Common myeloid progenitor, CD34-positive (primary cell): ENCODE measurements at places on chromosomes 12 and 14.

GRCh38 chr14:105855246-105855892 lies 329.0 kb downstream of the TMEM121 start:
- DNase-seq, result no peak

- no peak for DNase-seq
Measured at GRCh38 chr14:50846226-50846880, 15.4 kb upstream of the NIN start.

DNA sequence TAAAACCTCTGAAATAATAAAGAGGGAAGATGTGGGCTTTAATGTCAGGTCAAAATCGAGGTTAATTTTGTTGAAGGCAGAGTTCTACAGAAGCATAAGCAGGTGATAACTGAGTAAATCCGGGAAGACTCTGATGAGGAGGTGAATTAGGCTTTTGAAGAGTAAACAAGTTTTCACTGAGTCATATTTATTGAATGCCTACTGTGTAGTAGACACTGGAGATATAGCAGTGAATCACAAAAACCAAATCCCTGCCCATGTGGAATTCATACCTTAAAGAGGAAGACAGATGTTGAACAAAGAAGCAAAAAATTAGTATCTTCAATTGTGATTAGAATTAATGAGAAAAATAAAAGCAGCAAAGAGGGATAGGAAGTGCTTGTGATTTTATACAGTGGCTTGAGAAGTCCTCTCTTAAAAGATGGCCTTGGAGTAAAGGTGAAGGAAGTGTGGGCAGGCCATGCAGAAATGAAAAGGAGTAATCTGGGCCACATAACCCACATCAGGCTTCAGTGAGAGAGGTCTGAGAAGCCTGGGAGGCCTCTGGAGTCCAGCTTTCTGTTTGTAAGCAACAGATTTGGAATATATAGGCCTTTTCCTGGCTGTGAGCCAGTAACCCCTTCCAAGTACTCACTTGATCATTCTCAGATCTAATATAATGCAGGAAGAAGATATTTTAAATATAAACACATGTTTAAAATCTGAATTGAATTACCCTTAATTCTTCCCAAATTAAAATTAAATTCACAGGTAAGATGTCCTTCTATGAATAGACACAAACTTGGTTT lies 46.7 kb downstream of the BHLHE41 start:
- no peak for DNase-seq

DNA sequence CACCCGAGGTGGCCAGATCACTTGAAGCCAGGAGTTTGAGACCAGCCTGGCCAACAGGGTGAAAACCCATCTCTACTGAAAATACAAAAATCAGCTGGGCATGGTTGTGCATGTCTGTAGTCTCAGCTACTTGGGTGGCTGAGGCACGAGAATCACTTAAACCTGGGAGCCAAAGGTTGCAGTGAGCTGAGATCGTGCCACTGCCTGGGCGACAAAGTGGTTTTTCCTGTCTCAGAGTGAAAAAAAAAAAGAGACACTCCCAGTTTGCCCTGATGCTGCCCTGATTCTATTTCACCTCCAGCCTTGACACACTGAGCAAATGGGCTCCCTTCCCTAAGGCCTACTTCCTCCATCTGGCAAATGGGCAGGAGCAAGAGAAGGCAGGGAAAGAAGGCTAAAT lies 28.5 kb upstream of the PLEK2 start:
- no peak for DNase-seq

GRCh38 chr12:19434538-19434937 lies 4.8 kb upstream of the AEBP2 start:
- peak; percentile 22 for DNase-seq

DNA sequence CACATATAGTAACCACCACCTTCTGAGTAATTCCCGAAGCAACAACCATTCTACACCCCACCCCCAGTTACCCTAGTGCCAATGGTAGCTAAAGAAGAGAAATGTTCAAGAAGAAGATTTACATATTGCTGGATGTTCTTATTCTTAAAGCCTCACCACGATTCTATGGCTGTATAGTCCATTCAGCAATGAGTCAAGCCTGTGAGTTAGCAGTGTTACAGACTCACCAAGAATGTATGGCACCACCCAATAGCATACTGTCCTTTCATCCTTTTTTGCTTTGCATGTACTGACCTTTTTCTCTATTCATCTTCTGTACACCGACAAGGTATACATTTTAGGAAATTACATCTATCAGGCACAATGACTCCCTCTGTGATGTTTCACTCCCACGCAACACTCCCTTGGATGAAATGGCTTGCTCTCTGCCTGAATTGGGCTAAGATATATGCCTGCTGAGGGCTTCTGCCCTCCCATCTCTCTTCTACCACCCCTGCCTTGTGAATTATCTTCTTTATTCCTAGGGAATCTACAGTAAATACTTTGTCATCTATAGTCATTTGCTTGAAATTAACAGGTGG lies 945.8 kb downstream of the DIO2 start:
- no peak for DNase-seq

- no peak for DNase-seq
Measured at GRCh38 chr12:51183816-51184215, 10.9 kb upstream of the TFCP2 start.
